Daoy (cell line): ENCODE measurements at places on chromosomes 1 and 21. TPM values are rescaled to one million over a fixed set of nuclear protein-coding genes. Genes with fewer than 3 reads are reported as not detected.

Gene F5
- not detected in 2 replicates for total RNA-seq

Gene ERVH48-1
- total RNA-seq, result not detected in 2 replicates

Gene C1orf185
- total RNA-seq, result not detected in 2 replicates

Gene HOOK1
- total RNA-seq, result 1.1 and 2.7 TPM in 2 replicates

Gene LCE1D
- total RNA-seq, result not detected in 2 replicates

Gene CHAF1B
- total RNA-seq, result 11.1 and 14.9 TPM in 2 replicates

Gene SMIM1
- not detected in 2 replicates for total RNA-seq

Gene IFI44
- total RNA-seq, result 141 and 171 TPM in 2 replicates

Gene KCND3
- total RNA-seq, result not detected in 2 replicates

Gene GABPA
- 20.4 and 21.0 TPM in 2 replicates for total RNA-seq

Gene ENTREP3
- total RNA-seq, result 1.6 and 2.7 TPM in 2 replicates

Gene SLC25A24
- 85.1 and 88.2 TPM in 2 replicates for total RNA-seq

Gene ELAPOR1
- 0.23 and 0.33 TPM in 2 replicates for total RNA-seq

Gene MROH9
- 0.06 TPM in 1 of 2 replicates, not detected in the other for total RNA-seq

Gene CFHR2
- not detected in 2 replicates for total RNA-seq

Gene LRRC3
- total RNA-seq, result 0.06 and 0.17 TPM in 2 replicates
